ENCODE measurements at places on chromosomes 16 and 17.

DNA sequence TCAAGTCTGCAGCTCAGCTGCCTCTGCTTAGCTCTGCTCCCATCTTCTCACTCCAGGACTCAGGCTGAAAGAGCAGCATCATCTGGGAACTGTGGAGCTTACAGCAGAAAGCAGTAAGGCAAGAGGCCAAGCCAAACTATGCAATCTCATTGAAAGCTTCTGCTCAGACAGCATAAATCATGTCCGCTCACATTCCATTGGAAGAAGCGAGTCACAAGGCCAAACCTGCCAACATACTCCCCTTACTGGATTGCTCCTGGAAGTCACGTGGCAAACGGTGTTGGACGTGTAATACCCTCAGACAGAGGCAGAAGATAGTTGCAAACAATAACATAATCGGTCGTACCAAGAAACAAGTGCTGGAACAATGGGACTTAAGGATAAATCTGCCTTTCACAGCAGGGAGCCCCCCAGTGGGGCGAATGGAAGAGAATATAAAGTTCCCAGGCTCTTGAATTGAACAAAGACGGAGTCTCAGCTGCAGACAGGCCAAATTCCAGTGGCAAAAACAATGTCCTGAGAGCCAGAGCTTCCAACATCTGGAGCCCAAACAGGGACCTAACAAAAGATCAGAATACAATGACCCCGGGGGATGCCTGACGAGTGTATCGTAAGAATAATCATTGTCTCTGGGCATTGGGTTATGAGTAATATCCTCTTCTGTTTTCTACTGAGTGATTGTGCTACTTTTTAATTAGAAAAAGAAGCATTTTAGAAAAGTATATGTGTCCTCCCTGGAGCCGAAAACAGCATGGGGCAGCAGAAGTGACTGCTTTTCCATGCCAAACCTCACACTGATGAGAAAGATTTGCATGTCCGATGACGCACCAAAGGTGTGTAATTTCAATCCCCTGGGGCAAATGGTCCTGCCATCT, 68.4 kb downstream of the CMC2 start:
- DNase-seq = no peak

- DNase-seq = no peak
These were observed 1.4 kb downstream of the GOT2 start for GRCh38 chr16:58732545-58733247.

DNA sequence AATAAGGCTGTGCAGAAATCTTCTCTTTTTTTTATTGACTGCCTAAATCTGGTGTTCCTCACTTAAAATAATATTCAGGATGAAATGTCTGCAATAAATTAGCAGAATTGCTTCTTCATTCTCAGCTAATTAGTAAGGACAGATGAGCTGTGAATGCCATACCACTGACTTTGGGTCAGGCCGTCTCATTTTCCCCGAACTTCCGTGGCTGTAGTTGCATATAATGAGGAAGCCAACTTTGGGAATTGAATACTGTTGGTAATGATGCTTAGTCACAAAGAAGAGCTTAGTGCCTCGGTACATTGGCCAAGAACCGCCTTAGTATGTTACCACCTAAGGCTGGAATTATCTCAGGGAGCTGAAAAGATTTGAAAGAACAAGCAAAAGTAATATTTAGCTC, 47.6 kb downstream of the NUP93 start:
- DNase-seq = no peak

DNA sequence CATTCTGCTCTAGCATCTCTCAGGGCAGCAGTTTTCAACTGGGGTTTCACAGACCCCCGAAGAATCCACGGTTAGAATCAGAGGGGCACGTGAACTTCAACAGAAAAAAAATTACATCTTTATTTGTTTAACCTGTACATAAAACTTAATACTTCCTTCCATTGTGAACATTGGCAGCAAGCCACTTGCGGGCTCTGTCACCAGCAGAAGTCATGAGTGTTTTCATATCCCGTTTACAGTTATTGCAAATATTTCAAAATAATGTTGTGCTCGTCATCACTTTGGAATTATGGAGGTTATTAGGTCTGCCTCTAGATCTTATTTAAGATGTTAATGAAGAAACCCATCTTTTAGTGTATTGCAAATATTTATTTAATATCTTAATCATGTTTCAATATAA, 109.8 kb downstream of the SDR42E1 start:
- no peak for DNase-seq

GRCh38 chr16:73420244-73420643, 372.3 kb upstream of the ZFHX3 start:
- DNase-seq = no peak

- DNase-seq = no peak
These were observed 146.6 kb downstream of the IRX5 start for GRCh38 chr16:55077266-55077665.

DNA sequence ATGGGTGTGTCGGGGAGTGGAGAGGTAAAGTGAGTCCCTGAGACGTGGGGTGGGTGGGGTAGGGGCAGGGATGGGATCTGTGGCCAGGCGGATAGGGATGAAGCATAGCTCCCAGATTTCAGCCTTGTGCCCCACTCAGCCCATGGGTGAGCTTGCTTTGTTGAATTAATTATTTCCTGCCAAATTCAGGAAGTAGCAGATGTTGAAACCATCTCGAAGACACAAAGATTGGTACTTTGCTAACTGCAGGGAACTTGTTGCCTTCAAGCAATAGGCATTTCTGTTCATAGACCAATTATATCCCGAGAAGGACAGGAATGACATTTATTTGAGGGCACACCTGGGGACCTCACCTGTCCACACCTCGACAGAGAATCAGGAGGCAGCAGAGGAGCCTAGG, 11.0 kb upstream of the C16orf74 start:
- no peak for DNase-seq

GRCh38 chr17:43418441-43419374, 19.9 kb downstream of the ARL4D start:
- DNase-seq = no peak

DNA sequence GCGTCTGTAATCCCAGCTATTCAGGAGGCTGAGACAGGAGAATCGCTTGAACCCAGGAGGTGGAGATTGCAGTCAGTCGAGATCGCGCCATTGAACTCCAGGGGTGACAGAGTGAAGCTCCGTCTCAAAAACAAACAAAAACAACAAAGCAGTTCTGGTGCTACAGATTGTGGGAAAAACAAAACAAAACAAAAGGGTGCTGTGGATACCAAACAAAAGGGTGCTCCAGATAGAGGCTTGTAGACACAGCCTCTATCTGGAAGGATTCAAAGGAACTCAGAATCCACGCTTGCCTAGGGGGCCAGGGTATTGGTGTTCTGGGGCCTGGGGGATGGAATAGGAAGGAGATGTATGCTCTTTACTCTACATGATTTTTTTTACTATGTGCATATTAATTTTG, 2.5 kb downstream of the MYLK3 start:
- DNase-seq = peak; percentile 11

- peak; percentile 72 for DNase-seq
These were observed 294.1 kb downstream of the BCAS3 start for GRCh38 chr17:60971515-60972369.

DNA sequence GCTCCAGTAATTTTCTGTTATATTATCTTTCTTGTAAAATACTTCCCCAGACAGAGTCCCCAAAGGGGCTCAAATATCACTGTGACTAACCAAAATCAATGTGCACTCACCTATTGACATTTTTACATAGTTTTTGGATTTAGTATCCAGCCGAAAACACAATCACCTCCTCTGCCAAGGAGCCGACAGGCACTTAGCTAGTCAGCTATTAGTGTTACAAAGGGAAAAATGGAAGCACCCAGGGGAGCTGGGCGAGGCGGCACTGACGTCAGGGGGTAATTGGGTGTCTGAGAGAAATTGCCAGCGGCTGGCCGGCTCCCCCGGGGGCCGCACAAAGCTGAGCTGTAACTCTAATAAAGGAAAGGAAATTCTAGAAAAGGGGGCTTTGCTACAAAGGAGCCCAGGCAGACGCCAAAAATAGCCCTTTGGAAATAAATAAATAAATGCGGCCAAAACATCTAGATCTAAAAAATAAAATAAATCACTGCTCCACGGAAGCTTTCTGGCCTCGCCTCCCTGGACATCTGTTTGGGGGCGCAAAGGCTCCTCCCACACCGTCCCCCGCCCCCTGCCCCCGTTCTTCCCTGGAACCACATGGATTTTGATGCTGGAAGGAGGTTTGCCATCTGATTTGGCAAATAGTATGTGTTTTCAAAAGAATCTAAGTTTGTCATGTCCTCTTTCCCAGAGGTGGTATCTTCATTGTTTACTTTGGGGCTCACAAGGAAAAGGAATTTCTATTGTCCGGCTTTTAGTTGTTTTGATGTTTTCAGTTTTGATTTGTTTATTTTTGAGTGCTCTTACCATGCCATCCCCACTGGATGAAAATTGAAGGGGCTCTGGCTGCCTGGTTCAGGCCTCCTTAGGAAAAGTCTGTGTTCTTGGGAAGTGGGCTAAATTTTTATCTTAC, 156.7 kb downstream of the ZNF423 start:
- DNase-seq = no peak

- peak; percentile 95 for DNase-seq
These were observed 14.3 kb downstream of the SPATA32 start for GRCh38 chr17:45247429-45248131.

- DNase-seq = no peak
These were observed 2.7 kb downstream of the TOM1L1 start for GRCh38 chr17:54903375-54903774.

GRCh38 chr16:77684181-77684526, 38.2 kb upstream of the NUDT7 start:
- no peak for DNase-seq

DNA sequence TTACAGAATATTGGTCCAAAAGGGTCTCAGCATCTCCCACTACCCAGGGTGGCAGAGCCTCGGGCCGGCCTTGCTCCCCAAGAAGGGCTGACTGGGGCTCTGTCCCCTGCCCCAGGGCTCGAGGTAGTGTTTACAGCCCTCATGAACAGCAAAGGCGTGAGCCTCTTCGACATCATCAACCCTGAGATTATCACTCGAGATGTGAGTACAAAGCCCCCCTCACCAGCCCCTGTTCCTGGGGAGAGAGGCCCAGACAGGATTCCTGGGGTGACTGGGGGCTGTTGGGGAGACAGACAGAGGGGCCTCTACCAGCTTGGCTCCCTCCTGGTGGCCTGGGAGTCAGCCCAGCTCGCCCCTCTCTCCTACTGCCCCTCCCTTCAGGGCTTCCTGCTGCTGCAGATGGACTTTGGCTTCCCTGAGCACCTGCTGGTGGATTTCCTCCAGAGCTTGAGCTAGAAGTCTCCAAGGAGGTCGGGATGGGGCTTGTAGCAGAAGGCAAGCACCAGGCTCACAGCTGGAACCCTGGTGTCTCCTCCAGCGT, 6.1 kb upstream of the NLRC5 start:
- no peak for DNase-seq

DNA sequence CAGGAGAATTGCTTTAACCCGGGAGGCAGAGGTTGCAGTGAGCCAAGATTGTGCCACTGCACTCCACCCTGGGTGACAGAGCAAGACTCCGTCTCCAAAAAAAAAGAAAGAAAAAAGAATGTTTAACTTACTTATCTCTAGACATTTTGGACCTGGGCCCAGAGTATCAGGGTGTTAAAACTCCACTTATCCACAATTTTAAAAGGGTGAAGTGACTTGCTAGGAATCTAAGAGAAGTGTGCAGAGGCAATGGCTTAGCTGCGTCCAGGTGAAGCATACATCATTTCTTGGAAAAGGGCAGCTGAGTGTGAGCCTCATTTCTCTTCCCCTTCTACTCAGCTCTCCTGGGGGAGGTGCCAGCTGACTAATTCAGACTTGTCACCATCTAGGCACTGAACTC, 25.1 kb downstream of the ALDH3A2 start:
- DNase-seq = no peak

- no peak for DNase-seq
These were observed 418.3 kb upstream of the SALL1 start for GRCh38 chr16:51569203-51569931.

DNA sequence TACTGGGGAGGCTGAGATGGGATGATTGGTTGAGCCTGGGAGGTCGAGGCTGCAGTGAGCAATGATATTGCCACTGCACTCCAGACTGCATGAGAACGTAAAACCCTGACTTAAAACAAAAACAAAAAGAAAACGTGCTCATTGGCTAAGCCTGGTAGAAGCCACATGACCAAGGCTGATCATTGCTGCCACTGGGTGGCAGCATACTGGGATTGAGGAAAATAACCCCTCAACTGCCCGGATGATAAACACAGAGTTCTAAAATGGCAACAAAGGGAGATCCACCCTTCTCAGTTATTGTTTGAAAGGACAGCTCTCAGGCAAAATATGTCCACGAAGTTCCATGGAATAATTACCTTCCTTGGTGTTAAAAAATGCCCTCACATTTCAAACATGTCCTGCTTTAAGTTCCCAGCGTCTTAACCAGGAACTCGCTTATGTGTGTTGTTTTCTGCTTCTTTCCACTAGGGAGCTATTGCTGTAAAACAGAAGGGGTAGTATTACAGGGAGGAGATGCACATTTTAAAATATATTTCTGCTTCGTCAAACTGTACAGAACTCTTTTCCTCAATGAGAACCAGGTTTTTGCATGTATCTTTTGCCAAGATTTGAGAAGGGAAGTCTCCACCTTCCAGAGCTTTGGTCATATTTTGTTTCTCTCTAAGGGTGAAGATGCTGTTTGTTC, 675.3 kb downstream of the MAF start:
- no peak for DNase-seq

- DNase-seq = no peak
These were observed 5.8 kb downstream of the NUP88 start for GRCh38 chr17:5413682-5414081.

GRCh38 chr16:56448005-56448404, 3.1 kb downstream of the NUDT21 start:
- no peak for DNase-seq

DNA sequence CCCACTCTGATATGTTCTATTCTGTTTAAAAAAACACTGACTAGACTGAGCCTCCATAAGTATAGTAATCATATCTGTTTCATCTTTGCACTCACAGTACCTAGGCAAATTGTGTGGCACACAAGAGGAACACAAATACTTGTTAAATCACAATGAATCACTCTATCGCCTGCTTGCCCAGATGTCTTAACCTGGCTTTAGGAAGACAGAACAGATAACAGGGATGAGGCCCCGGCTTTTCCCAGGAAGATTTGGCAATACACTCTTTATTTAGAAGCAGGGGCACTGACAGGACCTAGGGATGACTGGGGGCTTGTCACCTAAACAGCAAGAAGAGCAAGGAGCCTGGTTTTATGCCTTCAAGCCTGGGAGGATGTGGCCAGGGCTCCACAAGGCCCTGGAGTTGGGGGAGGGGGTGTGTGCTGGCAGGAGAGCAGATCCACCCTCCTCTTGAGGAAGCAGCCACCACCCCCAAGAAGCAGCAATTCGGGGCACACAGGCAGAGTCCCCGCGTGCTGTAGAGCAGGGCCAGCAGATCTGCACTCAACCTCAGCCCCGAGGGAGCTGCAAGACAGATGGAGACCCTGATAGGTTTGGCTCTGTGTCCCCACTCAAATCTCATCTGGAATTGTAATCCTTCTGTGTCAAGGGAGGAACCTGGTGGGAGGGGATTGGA, 41.0 kb upstream of the KSR1 start:
- no peak for DNase-seq

DNA sequence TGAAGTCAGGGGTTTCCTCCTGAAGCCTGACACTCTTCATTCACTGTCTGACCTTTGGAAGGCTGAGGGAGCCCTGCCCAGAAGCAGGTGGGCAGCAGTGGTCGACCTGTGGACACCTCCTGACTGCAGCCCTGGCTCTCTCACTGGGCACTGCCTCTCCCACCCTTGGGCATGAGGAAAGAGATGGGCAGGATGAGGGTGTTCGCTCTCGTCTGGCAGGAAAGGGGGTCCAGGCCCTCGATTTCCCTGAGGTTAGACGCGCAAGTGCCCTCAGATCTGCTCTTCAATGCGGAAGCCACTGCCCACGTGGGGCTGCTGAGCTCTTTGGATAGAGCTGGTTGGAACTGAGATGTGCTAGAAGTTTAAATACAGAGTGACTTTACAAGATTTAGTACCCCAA, 171.9 kb downstream of the AHSP start:
- DNase-seq = no peak
